Left lobe of liver (tissue), 2 donors: ENCODE measurements at places on chromosomes 1 and 21. TPM values are rescaled to one million over a fixed set of nuclear protein-coding genes. Genes with fewer than 3 reads are reported as not detected.

GRCh38 chr1:184075055-184076029 lies 23.8 kb downstream of the TSEN15 start:
- DNase-seq = no peak

DNA sequence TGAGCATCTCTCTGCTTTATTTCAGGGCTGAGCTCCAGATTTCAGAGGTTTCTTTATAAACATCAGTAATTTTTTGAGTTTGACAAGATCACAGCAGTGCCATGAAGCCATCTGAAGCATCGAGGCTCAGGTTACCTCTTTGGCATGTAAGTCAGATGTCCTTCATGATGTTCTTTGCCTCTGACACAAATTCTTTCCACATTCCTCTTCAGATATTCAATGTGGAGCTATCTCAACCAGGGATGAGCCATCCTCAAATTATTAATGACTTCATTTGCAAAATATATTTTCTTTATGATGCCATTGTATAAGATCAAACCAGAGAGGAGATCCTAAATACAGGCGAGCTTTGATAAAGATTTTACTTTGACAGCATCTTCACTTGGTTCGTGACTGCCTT lies 256.7 kb downstream of the COL11A1 start:
- no peak for DNase-seq

GRIK1 gene
- 0.18 TPM for total RNA-seq

NOS1AP gene
- 17.4 TPM for total RNA-seq

ITGB2 gene
- 13.6 TPM for total RNA-seq

- no peak for DNase-seq
These were observed 3.1 kb downstream of the TMEM234 start for GRCh38 chr1:32219022-32219421.

VANGL2 gene
- total RNA-seq = 0.20 TPM

- DNase-seq = no peak
These were observed 59.5 kb downstream of the RIPK4 start for GRCh38 chr21:41707231-41707959.

DNA sequence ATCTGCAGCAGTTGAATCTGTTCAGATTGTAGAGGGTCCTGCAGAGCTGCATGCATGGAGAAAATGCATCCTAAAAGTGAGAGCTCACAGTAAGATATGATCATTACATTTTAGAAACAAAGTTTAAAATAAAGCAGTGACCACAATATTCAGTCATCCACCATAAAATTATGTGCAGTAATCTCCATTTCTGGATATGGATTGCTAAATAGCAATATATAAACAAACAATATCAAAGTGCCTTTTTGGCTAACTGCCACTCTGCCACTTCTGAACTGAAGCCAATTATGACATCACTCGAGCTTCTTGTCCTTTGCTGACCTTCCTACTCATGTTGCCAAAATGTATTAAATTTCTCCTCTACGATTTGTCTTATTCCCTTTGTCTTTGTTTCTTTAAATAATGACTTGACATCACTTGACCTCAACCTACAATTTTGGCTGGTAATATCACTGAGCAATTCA lies 262.0 kb upstream of the CXADR start:
- DNase-seq = no peak

FAM110D gene
- 0.28 TPM for total RNA-seq

CDCA8 gene
- total RNA-seq = 0.55 TPM
